ENCODE measurements at places on chromosomes 1 and 21.
A peak's percentile ranks its signal among the peaks of the same experiment; 100 is the strongest.

GRCh38 chr1:150793221-150793620 is 14.8 kb downstream of the CTSK start:
- DNase-seq: no peak

DNA sequence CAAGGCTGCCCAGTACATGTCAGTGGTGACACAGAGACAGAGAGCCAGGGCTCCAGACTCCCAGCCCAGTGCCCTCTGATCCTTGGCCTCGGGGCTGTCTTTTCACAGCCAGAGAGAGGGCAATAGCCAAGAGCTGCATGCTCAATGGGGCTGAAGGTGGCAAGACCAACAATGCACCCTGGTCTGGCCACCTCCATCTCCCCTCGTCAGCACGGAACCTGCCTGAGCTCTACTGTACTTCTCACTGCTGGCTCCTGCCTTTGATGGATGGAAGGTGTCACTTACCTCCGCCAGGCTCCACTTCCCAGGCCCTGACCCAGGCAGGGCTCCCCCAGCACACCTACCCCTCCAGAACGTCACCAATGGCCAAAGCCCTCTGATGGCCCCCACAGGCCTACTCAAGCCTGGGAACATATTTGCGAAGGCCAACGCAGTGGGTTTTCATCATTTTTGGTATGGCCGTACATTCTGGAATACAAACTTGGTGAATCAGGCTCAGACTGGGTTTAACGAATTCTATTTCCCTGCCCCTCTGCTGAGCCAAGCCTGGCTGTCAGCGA is 88.1 kb downstream of the DMRTB1 start:
- no peak for DNase-seq

- DNase-seq: no peak
These were observed 1.4 kb upstream of the MDM4 start for GRCh38 chr1:204514828-204515227.

DNA sequence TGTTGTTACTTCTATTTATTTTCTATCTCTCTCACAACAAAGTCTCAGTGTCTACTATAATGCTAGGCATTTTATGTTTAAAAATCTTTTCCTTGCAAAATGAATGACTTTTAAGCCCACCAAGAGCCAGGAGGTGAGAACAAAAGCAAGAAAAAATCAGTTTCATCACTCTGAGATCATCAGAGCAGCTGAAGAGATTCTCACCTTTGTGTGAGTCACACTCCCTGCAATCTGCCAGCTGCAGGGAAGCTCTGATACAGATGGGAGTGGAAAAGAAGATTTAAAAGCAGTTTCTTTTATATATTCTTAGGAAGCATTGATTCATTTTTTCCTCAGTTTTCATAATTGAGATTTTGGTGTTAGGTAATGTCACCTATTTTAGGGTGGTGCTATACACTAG is 107.6 kb downstream of the LHX9 start:
- DNase-seq: peak; percentile 77

DNA sequence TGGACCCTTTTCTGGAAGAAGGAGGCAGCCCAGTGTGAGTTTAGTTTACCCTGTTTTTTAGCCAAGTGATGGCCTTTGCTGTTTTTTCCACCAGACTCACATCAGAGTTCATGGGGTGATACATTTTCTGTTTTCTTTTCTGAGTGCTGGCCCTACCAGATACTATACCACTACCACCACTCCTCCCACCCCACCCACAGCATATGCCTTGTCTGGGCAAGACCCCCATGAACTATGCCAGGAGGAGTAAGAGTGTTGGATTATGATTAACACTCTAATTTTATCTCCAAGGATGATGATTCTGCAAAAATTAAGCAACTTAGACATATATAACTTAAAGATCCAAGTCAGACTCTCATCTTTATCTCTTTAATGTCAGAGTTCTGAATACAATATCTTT is 26.1 kb downstream of the FABP3 start:
- DNase-seq: no peak

GRCh38 chr1:43308635-43309404 is 8.0 kb downstream of the TIE1 start:
- no peak for DNase-seq

- DNase-seq: no peak
These were observed 65.0 kb upstream of the SLC22A15 start for GRCh38 chr1:115911294-115911693.

GRCh38 chr1:73411479-73411878 is 786.5 kb downstream of the LRRIQ3 start:
- DNase-seq: peak; percentile 51

GRCh38 chr1:10943991-10944730 is 68.3 kb upstream of the TARDBP start:
- DNase-seq: peak; percentile 94

DNA sequence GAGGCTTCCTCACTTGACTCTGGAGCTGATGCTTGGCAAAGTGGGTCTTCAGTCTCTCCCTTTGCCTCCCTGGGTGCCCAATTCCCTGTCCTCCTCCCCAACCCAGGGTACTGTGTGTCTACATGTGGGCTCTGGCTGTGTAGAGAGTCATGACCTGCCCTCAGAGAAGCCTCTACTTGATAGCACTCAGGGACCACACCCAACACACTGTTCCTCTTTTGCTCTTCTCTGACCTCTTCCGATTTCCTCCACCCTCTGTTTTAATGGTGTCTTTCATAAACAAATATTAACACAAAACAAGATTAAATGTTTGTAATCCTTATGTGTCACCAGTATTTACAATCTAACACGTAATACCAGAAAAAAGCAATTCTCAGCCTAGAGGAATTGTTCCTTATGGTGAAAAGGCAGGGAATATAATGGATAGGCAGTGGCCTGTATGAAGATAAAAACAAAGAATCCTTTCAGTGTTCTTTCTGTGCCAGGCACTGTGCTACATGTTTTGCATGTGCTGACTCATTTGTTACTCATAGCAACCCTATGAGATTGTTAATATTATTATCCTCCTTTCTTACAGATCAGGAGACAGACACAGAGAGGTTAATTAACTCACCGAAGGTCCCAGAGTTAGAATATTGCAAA is 58.2 kb downstream of the HSD3B1 start:
- DNase-seq: peak; percentile 0

GRCh38 chr1:223125766-223126165 is 17.3 kb downstream of the TLR5 start:
- no peak for DNase-seq

DNA sequence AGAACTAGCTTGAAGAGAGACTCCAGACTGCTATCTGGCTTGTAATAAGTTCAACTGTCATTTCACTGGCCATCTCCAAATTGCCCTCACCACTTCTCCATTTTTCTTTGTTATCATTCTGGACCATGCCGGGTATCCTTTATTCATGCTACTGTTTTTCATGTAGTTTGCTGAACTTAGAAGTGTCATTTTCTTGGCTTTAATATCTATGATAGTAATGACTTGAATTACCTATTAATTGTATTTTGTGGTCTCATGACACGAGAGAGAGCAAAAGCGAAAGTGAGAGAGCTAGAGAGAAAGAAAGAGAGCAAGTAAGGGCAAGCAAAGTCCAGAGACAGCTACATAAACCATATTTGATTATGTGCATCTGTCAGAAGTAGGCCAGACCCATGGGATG is 184.9 kb upstream of the ATP1B1 start:
- no peak for DNase-seq

DNA sequence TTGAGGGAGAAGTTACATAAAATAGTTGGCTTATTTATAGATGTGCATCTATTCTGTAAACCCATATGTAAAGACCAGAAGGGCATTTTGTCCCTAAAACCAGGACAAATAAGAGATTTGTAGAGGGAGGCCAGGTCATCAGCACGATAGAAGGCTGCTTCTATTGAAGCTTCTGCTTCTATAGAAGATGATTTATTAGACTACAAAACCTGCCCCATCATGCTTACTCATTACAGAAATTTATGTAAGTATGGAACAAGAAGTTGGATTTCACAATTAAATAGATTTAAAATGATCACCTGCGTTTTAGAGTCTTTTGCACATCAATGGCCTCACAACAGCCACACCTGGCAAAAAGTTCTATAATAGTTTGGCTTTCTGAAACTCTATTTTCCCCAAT is 183.5 kb downstream of the DUSP10 start:
- DNase-seq: no peak

- peak; percentile 76 for DNase-seq
These were observed 12.8 kb upstream of the LMX1A start for GRCh38 chr1:165369255-165369848.

DNA sequence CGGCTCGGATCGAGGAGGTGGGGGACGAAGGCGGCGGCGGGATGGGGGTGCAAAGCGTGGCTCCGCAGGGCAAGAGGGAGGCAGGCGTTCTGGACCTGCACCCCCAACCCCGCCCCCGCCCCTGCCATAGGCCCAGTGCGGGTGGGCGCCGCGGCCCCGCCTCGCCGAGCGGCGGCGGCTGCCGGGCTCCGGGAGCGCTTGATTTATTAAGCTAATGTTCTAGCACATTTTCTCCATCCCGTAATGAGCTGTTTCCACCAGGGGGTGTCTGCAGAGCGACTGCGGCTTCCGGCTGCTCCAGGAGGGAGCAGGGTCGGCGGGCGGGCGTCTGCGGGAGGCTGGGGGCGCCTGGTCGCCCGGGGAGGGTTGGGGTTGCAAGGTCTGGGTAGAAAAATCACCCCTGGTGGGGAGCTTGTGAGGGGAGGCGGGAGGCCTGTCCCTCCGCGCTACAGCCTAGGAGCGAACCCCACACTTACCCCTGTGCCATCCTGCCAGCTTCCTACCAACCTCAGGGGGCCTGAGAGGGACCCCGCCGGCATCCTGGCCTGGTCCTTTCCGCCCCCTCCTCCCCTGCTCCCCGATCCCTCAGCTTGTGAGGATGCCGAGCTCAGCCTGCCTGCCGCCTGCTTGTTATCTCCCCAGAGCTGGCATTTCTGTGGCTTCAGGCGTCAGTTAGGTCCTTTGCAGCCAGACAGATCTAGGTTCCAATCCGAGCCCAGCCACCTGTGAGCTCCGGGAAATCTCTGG is 48.5 kb upstream of the ACOT11 start:
- peak; percentile 82 for DNase-seq

Measured in NCI-H69 (cell line).